ENCODE measurements at places on chromosomes 2 and 18. TPM values are rescaled to one million over a fixed set of nuclear protein-coding genes. Genes with fewer than 3 reads are reported as not detected.

DNA sequence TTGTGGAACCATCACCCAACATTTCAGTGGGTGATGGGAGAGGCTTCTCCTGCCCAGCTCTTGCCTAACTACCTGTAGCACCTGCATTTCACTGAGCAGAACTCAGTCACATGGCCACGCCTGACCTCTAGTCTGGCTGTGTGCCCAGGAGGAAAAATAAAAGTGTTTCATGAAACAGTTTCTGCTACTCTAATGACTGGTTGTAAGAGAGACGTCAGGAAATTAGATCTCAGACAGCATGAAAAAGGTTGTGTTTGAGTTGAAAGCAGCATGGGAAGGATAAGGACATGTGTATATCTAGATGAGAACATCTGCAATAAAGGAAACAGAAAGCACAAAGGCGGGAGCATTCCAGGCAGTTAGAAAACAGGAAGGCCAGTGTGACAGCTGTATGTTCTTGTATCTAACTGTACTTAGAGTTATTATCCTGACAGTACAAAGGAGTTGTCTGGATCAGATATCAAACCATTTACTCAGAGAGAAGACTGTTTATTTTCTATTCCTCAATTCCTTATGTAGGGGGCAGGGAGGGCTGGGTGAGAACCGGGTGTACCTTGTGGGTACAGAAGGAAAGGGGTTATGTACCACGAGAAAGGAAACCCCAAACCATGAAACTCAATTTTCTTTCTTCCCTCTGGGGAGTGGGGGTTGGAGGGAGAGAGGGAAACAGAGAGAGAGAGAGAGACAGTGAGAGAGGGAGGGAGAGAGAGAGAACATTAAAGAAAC, 307.4 kb upstream of the VWC2L start:
- DNase-seq = no peak

The KIF3C gene
- 26.2 TPM for total RNA-seq

The HOXD3 gene
- total RNA-seq = 11.2 TPM

DNA sequence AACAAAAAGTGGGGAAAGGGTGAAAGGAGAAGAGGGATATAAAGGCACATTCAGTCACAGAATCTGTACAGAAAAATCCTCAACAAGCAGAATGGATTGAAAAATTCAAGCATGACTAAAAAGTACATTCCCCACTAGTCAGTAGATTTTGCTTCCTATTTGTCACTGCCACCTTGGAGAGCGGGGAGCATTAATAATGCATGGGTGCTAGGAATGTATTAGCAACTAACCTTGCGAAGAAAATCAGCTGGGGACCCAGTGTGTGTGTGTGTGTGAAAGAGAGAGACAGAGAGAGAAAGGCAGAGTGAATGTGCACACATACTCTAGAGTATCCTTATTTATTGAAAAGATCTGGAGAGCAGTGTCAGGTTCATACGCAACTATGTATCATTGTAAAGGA, 968.7 kb upstream of the ZEB2 start:
- no peak for DNase-seq

- DNase-seq = no peak
Observed at GRCh38 chr18:75824661-75825060, 397.2 kb upstream of the SMIM21 start.

- DNase-seq = no peak
Observed at GRCh38 chr2:73984922-73985307, 205 bp downstream of the TET3 start.

GRCh38 chr2:188529710-188530109, 238.0 kb downstream of the GULP1 start:
- no peak for DNase-seq

The TUBA4A gene
- 43.9 TPM for total RNA-seq

The KRTCAP3 gene
- total RNA-seq = 0.72 TPM

The DCC gene
- total RNA-seq = 13.8 TPM

GRCh38 chr2:38966678-38967077, 77.0 kb downstream of the ARHGEF33 start:
- DNase-seq = no peak

DNA sequence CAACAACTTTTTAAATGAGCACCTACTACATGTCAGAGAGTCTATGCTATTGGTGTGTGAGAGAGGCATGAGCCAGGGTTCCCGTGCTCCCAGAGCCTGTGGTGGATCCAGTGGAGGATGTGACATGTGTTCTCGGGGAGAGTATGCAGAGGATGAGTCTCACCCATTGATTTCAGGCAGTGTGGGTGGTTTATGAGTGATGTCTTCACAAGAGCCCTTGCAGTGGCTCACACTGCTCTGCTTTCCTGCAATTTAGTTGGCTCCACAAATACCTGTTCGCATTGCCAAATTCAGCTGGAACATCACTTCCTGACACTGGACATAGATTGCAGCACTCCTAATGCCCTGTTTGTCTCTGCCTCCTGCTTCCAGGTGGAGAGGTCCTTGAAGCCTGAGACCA, 243.6 kb upstream of the CXCR4 start:
- DNase-seq = no peak

- DNase-seq = no peak
Observed at GRCh38 chr2:222304737-222305515, 6.1 kb upstream of the PAX3 start.

DNA sequence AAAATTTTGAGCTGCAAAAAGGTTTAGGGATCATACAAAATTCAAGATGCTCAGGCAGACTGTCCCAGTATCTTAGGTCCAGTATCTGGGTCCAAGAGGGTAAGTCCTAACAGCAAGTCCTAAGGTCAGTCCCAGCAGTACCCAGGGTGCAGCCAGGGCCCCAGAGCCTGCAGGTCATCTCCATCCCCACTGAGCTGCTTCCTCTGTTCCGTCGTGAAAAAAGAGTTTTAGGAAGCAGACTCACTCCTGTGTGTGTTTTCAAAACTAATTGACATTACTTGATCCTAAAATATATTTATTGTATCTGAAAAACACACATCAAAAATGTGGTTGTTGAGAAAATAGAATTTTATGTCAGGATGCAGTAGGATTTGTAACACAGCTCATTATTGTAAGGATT, 69.9 kb upstream of the ALKAL2 start:
- DNase-seq = no peak

The ITPRIPL1 gene
- 2.3 TPM for total RNA-seq

GRCh38 chr2:172086241-172087206, 1.2 kb downstream of the DLX1 start:
- DNase-seq = no peak

The GPBAR1 gene
- 0.30 TPM for total RNA-seq

The CDH19 gene
- 28.5 TPM for total RNA-seq

- DNase-seq = no peak
Observed at GRCh38 chr2:132811148-132811915, 141.3 kb upstream of the LYPD1 start.

GRCh38 chr2:208049006-208049405, 23.7 kb upstream of the PLEKHM3 start:
- no peak for DNase-seq

DNA sequence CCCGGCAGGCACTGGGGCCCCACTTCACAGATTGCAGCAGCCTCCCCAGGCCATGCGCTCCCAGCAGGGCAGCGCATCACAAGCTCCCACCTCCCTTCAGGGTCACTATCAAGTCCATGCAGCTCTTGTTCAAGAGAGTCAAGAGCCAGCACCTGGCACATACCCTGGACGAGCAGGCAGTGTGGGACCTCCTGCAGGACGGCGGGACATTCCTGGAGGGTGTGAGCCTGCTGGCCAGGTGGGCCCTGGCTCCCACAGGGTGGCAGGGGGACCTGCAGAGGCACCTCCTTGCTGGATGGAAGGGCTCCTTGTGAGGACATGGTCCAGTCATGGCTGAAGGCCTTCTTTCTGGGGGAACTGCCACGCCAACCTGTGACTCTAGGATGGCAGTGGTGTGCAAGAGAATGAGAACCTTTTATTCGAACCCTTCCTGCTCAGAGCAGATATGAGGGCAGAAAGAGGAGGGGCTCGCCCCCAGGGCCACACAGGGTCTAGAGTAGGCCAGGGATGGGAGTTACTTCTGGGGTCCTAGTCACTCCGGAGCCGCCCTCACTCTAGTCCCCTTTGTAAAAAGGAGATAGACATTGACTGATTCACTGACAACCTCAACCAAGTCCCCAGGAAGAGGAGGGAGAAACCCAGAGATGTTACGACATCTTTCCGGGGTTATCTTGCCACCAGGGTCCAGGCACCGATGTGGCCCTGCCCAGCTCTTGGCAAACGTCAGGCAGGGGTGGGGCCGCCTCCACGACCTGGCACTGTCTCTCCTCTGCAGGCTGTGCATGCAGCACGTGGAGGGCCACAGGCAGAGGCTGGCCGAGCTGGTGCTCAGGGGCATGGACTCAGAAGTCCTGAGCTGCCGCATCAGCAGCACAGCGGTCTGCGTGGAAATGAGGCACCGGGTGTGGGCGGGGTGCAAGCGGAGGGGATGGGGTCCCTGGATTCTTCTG, 31.3 kb downstream of the HJURP start:
- DNase-seq = no peak

GRCh38 chr2:63364866-63365265, 223.4 kb downstream of the WDPCP start:
- no peak for DNase-seq

- no peak for DNase-seq
Observed at GRCh38 chr2:96692094-96692971, 47.5 kb downstream of the LMAN2L start.

The CABYR gene
- total RNA-seq = 18.2 TPM

DNA sequence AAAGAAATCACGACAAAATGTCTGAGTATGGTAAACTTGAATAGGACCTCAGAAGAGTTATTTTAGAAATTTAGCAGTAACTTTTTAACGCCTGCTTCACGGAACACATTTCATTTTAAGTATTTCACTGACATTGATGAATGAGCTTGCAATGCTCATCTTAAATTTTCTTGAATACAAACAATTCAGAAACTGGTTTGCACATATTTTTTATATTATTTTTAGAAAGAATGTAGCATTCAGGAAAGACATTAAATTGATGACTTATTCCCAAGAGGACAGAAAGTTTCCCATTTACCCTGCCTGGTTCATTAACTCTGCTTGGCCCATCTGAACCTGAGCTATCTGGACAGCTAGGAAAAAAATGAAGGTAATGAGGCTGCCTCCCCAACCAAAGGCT, 89.3 kb downstream of the MBD2 start:
- DNase-seq = no peak

All from spinal cord (tissue), 10 donors.